ENCODE measurements at places on chromosomes 1 and 21.

GRCh38 chr1:65443647-65444046 lies 23.2 kb downstream of the LEPR start:
- DNase-seq = no peak

DNA sequence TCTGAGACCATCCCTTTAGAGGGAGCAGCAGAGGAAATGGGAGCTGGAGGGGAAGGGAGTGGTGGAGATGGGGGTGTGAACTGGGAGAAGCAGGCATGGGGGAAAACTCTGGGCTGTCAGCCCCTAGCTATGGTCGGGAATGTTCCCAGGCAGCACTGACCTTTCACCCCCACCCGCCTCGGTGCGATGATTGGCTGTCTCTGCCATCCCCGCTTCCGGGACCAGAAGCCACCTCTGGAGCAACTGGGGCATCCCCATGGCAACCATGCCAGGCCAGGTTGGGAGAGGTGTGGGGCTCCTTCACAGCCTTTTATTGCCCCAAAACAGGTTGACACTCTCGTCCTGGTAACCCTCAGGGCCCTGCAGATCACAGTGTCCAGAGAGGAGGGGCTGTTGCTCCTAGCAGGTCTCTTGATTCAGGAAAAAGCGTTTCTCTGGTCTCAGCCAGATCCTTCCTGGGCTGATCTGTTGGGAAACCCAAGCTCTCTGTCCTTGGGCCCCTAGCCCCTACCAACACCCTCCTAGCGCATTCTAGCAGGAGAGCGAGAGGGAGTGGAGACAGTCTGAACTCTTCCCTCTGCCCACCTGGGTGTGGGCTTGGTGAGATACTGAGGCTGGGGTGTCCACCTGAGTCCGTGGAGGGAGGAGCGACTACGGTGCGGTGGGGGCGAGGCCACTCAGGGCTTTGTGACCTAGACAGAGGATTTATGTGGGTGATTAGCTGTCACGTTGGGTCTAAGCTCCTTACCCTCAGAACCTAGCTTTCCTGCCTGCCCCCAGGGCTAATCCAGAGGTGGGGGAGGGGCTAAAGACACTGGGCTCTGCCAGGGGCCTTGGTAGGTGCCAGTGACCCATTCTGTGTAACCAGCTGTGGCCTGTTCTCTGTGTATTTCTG lies 12.2 kb upstream of the SLC6A9 start:
- DNase-seq = no peak

DNA sequence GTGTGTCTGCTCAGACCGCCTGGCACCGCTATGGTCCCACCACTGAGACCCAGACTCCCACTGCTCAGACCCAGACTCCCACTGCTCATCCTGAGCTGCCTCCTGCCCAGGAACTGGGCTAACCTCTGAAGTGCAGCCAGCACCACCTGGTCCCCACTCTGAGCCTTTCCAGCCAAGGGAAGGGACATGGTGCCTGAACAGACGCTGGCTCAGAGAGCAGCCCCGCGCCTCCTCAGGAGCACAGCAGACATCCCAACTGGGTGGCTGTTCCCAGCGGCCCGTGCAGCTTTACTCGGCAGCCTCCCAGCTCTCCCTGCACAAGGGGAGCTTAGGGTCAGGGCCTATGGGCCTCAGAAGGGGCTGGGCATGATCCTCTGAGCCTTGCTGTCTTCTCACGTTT lies 27.8 kb upstream of the CNTN2 start:
- DNase-seq = no peak

DNA sequence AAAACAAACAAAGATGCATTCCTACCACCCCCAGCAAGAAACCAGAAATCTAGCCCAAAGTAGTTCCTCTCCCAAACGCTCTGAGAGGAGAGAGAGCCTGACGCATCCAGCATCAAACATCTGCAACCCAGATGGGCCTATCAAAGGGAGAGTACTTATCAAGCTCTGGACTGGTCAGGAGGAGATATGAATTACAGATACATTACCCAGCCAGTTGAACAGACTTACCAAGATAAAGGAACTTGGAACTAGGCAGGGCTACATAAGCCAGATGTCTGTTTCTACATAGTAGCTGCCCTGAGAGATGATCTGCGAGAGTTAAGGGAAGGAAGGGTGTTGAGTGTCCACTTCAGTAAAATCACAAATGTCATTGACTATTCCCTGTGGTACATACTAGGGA lies 138.4 kb downstream of the PAPPA2 start:
- no peak for DNase-seq

DNA sequence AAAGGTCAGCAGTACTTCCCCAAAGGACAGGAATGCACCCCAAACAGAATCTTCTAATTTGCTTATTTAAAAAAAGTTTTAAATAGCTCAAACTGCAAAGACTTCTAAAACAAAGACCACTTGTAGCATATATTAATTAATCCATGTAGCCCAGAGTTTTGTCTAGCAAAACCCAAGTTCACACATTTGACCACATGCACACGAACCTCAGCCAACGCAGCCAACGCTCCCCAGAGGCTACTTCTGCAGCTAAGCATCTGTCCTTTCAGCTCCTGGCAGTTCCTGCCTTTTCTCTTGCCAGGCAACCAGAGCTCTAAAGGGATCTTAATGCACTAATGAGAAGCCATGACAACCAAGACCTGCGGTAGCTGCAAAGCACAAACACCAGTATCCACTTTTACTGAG lies 89.6 kb downstream of the RERE start:
- peak; percentile 21 for DNase-seq

- no peak for DNase-seq
These were observed 43.4 kb downstream of the NMNAT2 start for GRCh38 chr1:183374825-183375224.

DNA sequence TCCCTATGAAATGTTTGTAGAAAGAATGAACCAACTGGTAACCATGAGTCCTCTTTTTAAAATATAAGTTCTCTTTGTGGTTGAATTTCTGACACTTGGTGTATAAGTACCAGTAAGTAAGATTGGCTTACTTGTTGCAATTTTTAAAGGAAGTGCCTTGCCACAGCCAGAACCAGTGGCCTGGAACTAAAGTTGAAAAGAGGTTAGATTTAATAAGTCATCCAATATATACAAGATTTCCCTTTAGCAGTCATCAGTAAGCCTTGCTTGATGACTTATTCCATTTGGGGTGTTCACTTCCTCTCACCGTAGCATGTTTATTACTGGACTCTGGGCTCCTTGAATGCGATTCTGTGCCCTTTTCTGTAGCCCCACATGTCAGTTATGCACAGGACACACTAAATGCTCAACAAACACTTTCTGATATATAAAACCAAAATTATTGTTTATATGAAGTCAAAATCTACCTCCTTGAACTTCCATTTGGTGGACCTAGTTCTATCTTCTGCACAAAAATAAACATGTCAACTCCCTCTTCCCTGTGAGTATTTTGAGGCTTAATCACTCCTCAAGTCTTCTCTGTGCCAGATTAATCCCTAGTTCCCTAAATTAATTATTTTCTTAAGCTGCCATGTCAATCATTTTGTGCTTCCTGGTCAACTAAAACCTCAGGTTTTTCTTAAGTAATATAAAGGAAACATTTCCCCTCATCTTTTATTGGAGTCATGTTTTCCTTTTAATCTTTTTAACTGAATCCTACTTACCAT lies 218.1 kb downstream of the ST6GALNAC3 start:
- no peak for DNase-seq

DNA sequence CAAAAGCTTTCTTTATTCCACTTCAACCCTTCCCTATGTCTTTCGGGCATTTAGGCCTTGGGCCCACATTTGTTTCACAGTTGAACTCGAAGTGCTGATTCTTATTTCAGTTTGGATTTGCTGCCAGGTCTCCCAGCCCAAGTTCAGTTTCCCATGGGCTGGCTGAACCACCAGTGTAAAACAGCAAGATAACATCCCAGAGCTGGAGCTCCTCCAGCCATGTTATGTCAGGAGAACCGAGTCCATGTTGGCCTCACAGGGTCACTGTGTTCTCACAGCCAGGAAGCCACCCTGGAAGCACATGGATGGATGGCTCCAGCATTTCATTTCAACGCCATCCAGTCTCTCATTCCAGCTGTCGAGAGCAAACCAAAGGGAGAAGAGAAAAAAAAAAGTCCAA lies 45.2 kb upstream of the RXRG start:
- DNase-seq = no peak

- no peak for DNase-seq
These were observed 7.8 kb downstream of the CAPZB start for GRCh38 chr1:19477284-19478249.

DNA sequence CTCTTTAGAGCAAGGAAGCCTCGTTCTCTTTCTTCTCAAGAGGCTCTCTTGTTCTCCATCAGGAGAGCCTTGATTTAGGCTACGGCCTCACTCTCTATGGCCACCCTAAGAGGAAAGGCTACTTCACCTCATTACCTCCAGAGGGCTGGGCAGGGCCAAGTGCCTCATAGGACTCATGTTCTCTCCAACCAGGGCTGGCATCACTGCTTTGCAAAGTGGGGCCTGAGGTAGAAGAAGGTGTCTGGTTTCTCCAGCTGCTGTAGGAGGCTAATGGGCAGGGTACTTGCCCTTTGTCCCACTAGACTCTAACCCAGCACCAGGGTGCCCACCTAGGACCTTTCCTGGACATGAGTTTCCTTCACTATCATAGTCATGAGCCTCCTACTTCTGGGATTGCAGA lies 2.1 kb upstream of the ATXN7L2 start:
- DNase-seq = no peak

- no peak for DNase-seq
These were observed 65.5 kb downstream of the PRKAA2 start for GRCh38 chr1:56710646-56711045.

- no peak for DNase-seq
These were observed 69.0 kb downstream of the PGM1 start for GRCh38 chr1:63662056-63662836.

DNA sequence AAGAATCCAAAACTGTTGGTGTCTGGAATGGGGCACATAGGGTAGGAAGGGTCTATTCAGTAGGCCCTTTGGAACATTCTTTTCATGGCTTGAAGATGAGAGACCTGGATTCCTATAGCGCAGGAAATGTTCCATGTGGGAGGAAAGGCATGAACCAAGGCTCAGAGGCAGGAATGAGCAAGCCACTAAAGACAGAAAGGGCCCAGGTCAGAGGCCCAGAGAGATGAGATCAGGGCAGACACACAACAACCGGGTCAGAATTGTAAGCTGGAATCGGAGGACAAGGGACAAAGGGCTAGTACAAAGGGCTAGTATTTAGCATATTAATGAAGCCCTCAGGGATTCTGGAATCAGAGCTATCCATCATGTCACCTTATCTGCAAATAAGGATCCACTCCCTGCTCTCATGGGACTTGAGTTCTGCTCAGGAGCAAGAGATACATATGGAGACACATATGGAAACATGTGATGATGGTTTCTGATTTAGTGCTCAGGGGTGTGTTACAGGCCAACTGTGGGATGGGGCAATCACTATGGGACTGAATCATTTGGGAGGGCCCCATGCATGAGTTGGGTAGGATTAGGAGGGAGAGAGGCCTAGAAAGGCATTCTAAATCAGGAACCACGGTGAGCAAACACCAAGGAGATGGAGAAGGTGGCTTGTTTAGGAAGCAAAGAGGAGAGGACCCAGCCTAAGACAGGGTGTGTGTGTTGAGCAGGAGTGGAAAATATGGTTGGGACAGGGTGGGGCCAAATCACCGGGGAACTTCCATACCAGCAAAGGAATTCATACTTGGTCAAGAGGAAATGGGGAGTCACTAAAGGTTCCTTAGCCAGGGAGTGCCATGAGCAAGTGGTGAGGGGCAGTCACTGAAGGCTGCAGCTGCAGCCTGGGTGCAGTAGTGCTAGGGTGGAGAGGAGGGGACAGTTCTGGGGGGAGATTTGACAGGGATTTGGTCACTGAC lies 8.6 kb downstream of the NECTIN4 start:
- DNase-seq = no peak

GRCh38 chr1:209625791-209626285 lies 26.4 kb downstream of the LAMB3 start:
- no peak for DNase-seq

- no peak for DNase-seq
These were observed 21.6 kb downstream of the PSEN2 start for GRCh38 chr1:226891846-226892523.

DNA sequence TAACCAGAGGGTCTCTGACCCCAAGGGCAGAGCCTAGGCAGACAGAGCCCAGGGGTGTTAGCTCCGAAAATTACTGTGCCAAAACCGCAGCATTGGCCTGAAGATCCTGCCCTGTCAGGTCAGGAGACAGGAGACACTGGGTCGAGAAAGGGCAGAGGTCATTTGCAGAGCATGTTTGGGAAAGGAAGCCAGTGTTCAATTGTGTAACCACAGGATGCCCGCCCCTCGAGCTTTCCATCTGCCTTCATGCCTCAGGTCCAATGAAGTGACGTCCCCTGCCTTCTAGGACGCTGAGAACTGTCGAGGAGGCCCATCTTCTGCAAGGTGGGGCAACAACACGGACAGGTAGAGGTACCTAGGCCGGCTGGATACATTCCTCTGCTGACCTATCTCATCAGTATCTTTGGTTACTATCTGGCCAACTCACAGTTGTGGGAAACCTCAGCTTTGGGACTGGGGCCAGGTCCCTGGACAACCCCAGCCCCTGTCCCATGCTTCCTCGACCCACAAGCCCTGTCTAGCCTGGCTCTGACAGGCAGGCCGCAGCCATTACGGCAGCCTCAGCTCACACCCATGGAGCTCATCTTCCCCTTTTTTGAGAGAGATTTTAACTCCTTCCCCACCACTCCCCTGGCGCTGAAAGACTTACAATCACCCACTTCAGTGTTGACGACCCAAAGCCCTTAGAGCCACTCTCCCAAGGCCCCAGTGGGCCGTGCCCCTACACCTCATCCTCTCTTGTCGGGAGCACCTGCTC lies 1.3 kb downstream of the ARL8A start:
- DNase-seq = no peak

GRCh38 chr21:37877171-37877570 lies 39.1 kb downstream of the KCNJ6 start:
- no peak for DNase-seq

DNA sequence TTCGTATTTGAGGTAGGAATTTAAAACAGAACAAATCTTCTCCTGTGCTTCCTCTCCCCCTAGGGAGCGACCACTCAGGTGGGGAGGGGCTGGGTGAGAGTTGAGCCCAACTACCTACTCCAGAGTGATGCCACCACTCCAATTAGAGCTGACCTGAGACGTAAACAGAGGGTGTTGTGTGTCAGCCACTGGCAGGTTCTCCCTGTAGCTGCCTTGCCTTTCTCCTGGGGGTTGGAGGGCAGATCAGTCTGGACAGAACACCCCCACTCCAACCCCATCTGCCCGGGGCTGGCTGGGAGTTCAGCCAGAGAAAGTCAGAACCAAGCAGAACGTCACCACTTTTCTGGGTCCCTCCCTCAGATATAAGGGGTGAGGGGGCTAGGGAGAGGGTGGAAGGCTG lies 2.0 kb downstream of the HPDL start:
- DNase-seq = no peak

Measured in NCI-H1436 (cell line).